Activated CD8-positive, alpha-beta memory T cell treated with anti-CD3 and anti-CD28 coated beads, Interleukin-2, amount 10 ng/mL, durations not matched to agents 7 days and 5 days (primary cell): ENCODE measurements at places on chromosomes 6 and 20. TPM values are rescaled to one million over a fixed set of nuclear protein-coding genes. Genes with fewer than 3 reads are reported as not detected.

GRCh38 chr6:51203504-51203903 is 384.8 kb downstream of the TFAP2B start:
- no peak for DNase-seq

DNA sequence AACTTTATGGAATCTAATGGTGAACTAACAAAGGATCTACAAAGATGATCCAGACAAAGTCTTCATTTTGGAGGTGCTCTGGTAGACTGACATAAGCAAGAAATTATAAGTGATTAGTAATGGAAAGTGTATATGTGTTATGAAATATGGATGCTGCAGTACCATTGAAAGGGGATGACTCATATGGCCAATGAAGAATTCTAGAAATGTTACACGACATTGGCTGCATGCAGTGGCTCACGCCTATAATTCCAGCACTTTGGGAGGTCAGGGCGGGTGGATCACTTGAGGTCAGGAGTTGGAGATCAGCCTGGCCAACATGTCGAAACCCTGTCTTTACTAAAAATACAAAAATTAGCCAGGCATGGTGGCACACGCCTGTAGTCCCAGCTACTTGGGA is 23.5 kb downstream of the CFAP206 start:
- no peak for DNase-seq

- DNase-seq = no peak
Measured at GRCh38 chr20:54372313-54372712, 103.1 kb upstream of the DOK5 start.

DNA sequence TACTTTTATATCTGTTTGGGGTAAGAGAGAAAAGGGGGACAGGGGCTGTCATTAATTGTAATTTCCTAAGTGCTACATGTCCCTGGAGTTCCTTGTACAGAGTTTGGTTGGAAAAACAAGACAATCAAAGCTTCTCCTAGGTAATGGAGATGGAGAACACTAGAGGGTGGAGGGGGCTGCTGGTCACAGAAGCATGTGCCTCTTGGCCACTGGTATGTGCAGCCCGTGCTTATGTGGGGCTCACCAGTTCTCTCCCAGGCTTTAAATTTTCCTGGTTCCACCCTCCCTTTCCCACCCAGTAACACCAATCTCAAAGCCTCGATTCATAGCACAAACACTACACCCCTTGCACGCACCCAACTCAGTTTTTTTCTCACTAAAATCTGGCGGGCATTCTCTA is 165.6 kb downstream of the SAMD5 start:
- no peak for DNase-seq

GRCh38 chr20:3995067-3995748 is 20.1 kb downstream of the RNF24 start:
- peak; percentile 61 for DNase-seq

DNA sequence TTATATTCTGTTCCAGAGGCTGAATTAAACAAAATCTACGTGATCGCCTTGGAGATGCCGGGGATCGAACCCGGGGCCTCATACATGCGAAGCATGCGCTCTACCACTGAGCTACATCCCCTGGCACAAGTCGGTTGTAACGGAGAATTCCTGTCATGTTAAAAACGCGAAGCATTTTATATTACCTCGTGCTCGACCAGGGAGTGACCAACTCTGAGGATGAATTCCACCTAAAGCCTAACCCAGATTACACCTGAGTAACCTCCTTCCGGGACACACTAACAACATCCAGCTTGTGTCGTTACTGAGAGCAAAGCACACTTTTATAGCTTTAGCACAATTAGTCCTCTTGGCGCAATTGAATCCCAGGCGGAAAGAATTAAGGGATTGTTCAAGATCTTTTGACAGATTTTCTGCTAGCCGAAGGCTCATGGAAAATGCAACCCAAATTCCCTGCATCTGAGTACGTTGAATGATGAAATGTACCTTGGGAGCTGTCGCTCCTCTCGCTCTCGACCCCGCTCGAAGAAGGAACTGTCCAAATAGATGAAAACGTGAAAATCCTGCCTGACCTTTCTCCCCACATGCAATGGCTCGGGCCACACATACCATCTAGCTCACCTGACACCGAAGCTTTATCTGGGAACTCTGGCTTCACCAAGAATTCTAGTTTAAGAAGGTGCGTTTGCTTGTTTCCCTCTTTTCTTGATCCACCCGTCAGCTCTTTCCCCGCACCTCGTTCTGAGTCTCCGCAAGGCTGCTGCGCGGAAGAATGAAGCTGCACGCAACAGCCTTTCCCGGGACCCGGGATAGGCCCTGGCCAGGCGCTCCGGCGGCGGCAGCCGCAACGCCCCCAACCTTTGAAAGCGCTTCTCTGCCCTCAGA is 148.3 kb downstream of the GPX5 start:
- DNase-seq = peak; percentile 44

DNA sequence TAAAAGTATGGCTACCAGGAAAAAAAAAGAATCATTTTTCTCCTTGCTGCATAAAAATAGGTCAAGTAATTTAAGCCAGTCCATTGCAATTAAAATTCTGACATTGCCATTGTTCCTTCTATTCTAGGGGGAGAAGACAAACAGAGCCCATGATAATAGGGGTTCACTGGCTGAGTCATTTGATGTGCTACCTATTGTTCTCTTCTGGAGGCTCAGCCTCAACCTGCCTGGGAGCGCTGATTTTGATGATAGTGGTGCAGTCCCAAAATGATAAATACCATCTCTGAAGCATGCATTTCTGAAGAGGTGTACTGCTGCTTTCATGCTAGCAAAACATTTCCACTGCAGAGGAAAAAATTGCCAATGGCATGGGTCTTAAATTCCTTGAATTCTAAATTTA is 5.8 kb downstream of the CITED2 start:
- no peak for DNase-seq

GRCh38 chr6:144415014-144415413 is 129.9 kb downstream of the UTRN start:
- no peak for DNase-seq

DNA sequence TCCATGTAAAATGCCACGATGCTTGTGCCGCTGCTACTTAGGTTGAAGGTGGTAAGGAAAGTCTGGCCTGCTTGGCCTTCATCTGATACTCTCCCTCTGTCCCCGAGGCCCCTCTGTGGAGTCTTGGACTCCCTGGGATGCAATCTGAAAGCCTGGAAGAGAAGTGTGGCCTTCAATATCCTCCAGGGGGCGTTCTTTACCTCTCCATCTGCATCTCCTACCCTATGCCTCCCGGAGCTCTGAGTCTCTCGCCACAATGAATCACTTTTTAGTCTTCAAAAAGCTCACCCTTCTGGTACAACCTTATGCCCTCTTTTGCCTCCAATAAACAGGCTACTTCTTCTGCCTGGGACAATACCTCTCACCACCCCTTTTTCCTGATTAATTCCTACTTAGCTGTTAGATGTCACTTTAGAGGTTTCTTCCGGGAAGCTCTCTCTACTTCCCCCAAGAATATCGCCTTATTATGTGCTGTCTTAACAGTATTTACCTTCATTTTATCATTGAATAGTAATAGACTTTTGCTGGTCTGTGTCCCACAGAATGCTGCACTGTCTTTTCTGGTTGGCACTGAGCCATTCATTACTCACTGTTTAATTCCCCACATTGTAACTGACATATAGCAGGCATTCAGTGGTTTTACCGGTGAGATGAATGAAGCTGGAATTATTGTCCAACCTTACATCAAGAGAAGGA is 13.9 kb upstream of the ATG5 start:
- peak; percentile 66 for DNase-seq

TRIM31 gene
- not detected for total RNA-seq

BPIFB2 gene
- total RNA-seq = not detected
